ENCODE measurements at places on chromosomes 16 and 17.

DNA sequence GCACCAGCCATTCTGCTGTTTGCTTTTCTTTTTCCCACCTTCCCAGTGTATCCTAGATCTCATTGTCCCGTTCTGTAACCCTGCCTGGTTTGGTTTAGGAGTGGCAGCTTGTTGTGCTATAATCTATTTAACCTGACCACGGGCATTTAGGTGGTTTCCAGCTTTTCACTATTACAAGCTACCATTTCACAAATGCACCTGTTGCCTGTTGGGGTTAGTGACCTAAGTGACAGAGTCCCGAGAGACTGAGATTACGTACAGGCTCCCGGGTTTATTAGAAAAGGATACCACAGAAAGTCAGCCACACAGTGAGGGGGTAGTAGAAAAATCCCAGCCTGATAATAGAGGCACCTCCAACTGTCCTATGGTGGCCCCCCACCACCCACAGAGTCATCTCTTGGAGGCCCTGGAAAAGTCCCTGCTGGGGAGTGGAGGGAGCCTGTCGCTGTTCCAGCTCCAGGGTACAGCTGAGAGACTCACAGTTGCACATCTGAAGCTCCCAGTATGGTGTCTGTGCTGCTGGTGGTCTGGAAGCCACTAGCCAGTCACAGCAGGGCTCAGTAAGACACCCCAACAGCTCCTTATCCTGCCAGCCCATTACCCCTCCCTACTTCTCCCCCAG, 21.2 kb downstream of the CLEC16A start:
- DNase-seq = no peak

- no peak for DNase-seq
These were observed 66.3 kb upstream of the GSE1 start for GRCh38 chr16:85546585-85547447.

GRCh38 chr17:39126436-39126835, 25.0 kb downstream of the PLXDC1 start:
- DNase-seq = no peak

DNA sequence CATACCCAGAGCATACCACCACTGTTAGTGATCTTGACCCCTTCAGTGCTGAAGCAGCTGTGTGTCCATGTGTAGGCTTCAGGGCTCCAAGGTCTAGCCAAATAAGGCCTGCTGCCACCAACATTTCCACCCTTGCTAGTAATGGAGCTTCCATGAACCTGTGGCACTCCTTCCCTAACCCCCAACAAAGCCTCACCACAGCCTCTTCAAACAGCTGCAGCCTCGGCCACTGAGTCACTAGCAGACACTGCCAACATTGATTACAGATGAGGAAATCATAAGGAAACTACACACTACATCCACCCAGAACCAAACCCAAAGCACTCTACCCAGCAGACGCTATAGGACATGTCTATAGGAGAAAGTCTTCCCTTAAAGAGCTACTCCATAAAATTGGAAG, 610.7 kb downstream of the KCNJ2 start:
- DNase-seq = no peak

- DNase-seq = peak; percentile 91
These were observed 44.3 kb downstream of the SOCS3 start for GRCh38 chr17:78315355-78316114.

GRCh38 chr16:68750193-68750695, 13.2 kb downstream of the CDH1 start:
- no peak for DNase-seq

DNA sequence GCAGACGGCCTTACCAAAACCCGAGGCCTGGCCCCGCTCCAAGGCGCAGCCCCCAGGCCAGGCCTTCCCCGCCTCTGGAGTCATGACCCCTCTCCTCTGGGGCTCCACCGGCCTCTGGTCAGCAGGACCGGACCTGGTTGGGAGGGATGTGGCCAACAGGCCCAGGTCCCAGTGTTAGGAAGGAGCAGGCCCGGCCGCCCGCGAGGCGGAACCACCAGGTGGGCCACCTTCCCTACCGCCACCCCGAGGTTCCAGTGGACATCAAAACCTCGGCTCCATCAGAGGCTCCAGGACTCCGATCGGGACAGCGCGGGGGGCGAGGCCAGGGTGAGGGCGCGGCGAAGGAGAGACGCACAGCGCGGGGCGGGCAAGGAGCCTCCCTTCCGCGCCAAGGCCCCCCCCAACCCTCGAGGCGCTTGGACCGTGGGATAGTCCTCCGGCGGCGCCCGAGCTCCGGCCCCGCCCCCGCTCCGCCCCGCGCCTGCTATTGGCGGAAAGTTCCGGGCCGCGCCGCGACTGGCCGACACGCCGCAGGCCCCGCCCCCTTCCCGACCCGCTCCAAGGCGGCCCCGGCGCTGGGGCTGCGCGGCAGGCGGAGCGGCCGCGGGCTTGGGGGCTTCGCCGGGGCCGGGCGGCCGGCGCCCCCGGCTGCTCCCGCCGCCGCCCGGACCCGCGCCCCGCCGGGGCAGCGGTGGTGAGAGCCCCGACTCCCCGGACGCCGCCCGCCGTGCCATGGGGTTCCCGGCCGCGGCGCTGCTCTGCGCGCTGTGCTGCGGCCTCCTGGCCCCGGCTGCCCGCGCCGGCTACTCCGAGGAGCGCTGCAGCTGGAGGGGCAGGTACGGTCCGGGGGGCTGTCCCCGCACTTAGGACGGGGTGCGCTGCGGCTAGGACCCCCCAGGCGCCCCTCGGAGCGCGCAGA, at the start of gene METRN:
Gene METRN (plus strand): TSS at position 561 of the 919 bp plus-strand sequence. CDS start 172 bp downstream, at position 733.
- peak; percentile 98 for DNase-seq
